ENCODE measurements at places on chromosomes 5 and 9.

- no peak for DNase-seq
These were observed 100.2 kb downstream of the SCAI start for GRCh38 chr9:125043148-125043547.

DNA sequence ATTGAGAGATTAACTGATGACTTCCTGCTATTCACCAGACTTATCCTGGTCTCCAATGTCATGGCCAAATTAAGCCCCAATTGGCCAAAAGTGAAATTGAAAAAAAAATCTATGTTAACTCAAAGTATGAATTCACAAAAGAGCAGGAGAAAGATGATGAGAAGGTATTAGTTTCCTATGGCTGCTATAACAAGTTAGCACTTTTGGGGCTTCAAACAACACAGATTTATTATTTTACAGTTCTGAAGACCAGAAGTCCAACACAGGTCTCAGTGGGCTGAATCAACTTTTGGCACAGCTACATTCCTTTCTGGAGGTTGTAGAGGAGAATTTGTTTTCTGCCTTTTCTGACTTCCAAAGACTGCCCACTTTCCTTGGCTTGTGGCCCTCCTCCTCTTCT lies 78.6 kb upstream of the TLE1 start:
- no peak for DNase-seq

DNA sequence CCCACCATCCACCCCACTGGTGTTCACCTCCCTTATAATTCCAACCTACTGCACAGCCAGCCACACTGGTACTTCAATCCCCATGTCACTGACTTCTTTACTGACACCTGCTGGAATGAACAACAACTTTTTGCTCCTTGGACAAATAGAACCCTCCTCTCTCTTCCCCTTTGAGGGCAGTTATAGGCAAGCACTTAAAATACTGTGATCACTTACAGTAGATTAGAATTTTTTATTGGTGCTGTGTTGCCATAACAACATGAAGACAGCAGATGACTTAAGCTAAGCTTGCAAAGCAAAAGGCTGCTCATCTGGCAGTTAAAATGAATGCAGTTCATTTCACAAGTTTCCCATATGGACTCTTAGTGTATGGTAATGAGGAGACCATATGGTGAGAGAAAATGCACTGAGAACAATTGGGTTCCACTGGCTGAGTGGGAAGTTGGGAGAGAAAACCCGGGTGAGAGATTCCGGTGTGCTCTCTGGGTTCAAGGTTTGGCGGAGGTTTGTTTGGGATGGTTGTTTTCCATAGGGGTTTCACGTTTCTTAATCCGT lies 374.3 kb downstream of the EBF1 start:
- DNase-seq, result peak; percentile 63

DNA sequence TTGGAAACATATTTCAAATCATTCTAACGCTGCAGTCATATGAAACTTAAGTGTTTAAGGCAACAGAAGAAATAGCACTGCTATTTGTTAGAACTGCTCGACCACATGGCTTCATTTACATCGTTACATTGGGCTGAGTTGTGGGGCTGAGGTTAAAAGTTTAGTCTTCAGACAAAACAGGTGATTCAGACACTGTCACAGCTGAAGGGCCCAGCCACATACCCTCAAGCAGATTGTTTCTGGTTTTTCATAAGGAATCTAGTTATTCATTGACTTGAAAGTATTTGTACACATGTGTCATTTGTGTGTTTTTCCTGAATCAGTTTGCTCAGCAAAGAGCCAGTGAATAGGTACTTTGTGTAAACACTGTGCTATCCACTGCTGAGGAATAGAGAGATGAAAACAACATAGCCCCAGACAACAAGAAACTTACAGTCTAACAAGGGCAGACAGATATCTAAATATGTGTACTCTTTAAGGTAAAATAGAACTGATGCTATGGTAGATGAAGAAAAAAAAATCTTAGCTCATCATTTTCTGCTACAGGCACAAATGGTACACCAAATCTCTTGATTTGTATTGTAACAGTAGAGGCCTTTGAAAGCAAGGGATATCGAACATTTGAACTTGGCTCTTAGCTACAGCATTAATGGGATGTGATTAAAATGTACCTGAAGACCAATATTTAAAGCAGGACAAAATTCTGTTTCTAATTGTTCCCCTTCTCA lies 357.6 kb upstream of the RPS23 start:
- DNase-seq, result no peak

- no peak for DNase-seq
These were observed 58.9 kb upstream of the ANKH start for GRCh38 chr5:14930486-14930885.

DNA sequence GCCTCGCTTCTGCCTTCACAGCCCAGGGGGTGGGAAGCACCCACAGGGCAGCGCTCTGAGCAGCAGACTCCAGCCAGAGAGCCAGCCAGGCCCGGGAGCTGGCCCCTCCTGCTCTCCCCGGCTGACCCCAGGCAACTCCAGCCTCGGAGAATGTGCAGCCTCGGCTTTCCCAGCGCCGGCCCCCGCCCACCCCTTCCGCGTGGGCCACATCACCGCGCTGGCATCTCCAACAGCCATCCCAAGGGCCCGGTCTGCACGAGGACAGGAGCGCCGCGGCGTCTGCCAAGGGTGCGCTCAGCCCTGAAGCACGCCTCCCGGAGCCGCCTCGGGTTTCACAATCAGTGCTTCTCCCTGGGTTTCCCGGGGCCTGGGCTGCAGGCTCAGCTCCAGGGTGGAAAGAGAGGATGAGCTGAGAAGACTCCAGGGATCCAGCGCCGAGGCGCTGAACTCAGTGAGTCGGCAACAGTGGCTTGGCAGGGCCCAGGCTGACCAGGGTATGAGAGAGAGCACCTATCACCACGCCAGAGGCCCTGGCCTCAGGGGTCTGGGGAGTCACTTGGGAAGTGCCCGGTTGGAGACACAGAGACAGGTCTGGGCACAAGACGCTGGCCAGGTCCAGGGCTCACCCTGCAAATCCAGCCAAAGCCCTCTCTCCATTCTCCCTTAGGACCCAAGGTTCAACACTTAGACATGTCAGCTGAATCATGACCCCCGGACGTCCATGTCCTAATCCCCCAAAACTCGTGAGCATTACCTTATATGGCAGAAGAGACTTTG lies 79.6 kb downstream of the ADAMTS2 start:
- peak; percentile 94 for DNase-seq

All from femur (tissue), 1 donor.